ENCODE measurements at places on chromosomes 3 and 15.

DNA sequence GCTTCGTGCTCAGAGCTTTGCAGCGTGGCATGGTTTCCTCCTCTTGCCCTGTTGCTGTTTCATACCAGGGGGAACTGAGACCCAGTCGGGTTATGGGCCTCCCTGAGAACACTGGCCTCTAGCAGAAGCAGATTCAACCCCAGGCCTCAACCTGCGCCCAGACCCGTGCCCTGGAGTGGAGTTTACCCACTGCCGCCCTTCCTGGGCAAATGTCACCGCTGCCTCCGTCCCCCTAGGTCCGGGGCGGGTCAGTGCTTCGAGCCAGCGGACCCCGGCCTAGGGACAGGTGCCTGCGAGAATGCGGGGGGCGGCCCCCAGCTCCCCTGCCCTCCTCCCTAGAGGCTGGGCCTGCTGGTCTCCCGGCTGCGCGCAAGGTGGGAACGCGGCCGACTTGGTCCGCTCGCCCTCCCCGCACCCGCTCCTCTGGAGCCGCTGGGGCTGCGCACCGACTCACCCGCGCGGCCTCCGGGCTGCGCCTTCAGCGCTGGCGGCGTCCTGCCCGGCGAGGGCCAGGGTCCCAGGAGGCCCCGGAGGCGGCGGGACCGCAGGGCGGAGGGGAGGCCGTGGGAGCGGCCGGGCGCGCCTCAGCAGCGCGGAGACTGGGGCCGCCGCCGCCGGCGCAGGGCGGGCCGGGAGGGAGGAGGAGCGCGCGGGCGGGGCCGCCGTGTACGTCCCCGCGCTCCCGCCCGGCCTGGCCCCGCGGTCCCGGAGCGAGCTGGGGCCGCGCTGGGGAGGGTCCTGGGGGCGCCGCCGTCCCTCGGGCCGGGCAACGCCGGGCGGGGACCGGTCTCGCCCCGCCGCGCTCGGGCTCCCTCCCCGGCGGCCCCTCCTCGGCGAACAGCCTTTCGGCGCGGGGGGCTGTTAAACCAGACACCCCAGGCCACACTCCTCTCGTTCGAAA, at the start of gene PIGZ:
Gene PIGZ, minus strand, starts transcription at position 601 of the 901 bp plus-strand sequence. CDS start 16,802 bp downstream, outside the sequence.
- no peak for DNase-seq

DNA sequence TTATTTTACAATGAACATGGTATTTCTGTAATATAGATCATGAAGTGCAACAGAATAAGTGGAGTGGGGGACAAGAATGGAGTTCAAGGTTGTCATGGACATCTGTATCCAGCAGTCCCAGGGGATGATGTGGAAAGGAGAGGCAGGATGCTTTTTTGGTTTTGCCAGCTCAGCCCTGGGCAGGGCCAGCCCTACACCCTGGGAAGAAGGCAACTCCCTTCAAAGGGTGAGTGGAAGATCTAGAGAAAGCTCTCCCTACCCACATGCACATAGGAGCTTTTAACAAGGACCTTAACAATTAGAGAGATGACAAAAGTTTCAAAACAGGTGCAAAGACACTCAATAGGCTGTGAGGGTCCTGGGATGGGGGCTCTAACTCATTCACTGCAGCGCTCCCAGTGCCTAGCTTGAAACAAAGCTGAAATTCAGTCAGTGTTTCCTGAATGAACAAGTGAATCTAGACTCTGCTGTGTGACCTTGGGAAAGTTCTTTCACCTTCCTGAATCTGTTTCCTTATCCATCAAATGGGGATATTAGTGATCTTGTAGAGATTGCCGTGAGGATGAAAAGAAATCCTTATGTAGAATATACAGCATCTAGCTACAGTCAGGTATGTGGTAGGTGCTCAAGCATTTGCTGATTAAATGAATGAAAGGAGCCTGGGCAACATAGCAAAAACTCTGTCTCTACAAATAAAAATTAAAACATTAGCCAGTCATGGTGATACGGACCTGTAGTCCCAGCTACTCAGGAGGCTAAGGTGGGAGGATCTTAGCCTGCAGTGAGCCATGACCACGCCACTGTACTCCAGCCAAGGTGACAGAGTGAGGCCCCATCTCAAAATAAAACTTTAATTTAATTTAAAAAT, 14.3 kb downstream of the BHLHE40 start:
- DNase-seq: no peak

- DNase-seq: no peak
Observed at GRCh38 chr3:31878231-31878838, 102.7 kb downstream of the OSBPL10 start.

GRCh38 chr3:113132571-113132996, 78.8 kb upstream of the BOC start:
- no peak for DNase-seq

GRCh38 chr3:112319516-112320276, 13.3 kb upstream of the CD200 start:
- DNase-seq: no peak

- no peak for DNase-seq
Observed at GRCh38 chr3:36814066-36814717, 49.8 kb upstream of the DCLK3 start.

DNA sequence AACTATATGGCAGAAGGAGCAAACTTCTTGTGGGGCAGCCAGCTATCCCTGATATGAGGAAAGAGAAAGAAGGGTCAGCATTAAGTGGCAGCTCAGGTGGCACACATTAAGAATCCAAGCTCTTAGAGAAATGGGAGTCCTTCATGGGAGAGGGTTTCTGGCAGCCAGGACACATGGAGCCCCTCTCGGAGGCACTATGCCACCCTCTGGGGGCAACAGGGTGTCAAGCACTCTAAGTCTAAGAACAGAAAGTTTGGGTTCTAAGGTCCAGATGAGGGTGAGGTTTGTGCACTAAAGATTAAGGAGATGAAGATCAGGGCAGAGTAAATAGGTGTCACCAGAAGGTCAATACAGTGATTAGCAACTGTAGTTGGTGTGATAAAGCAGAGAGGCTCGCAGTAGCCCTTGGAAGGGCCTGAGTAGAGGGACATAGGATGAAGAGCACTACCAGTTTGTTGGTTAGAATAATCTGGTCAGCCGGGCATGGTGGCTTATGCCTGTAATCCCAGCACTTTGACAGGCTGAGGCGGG, 89.3 kb downstream of the ST6GAL1 start:
- no peak for DNase-seq

- DNase-seq: peak; percentile 18
Observed at GRCh38 chr3:192917404-192918274, at the start of gene MB21D2. Gene MB21D2, minus strand, starts transcription at chr3:192917856. Its CDS starts 16 bp downstream, at chr3:192917840.

GRCh38 chr3:78926523-78926922, 841.3 kb downstream of the ROBO1 start:
- DNase-seq: no peak

DNA sequence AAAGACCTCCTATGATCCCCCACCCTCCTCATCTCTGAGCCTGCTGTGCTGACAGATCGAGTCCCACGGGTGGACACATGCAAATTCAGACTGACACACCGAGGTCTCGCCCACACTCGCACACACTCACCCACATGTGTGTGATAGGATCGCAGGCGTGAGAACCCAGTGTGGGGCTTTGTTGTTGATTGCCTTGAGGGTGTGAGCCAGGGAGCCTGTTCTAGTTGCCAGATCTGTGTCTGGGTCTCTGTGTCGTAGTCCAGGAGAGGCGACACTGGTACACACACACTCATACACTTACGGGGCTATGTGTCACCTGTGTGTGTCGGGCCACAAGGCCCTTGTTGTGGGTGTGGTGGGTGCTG, 2.0 kb downstream of the EPHB3 start:
- no peak for DNase-seq

- no peak for DNase-seq
Observed at GRCh38 chr3:172634948-172635347, 75.9 kb downstream of the NCEH1 start.

DNA sequence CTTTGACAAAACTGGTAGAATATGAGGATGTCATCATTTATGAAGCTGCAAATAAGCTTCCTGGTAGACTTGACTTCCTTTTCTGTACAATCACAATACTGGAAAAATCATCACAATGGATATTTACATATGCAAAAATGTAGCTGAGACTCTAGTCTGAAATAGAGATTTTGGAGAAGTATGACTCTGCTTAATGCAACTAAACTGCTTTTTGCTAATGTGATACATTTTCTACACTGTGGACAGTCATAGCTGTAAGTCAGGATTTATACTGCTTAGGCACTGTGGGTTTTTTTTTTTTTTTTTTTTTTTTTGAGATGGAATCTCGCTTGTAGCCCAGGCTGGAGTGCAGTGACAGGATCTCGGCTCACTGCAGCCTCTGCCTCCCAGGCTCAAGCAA, 34.5 kb upstream of the ST3GAL6 start:
- no peak for DNase-seq

DNA sequence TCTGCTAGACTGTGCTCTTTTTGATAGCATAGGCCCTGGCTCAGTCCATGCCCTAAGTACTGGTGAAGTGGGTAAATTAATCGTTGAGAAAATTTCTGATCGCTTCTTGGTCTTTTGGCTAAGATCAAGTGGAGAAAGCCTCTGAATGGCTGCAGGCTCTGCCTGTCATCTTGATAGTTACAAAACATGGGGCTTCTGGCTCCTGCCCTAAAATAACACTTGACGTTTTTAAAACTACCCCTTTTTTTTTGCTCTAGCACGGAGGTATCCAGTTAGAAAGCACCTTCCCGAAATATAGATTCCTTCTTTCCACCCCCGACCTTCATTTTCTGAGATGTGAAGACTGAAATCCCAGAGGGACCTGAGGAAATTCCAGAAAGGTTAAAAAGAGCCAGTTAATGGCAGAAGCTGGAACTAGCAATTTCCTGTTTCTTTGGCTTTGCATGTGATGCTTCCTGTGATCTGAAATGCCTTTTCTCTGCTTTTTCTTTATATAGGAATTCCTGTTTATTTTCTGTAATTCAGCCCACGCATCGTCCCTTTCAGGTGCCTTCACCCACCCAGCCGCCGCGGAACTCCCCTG, 799 bp upstream of the C2CD4B start:
- no peak for DNase-seq

DNA sequence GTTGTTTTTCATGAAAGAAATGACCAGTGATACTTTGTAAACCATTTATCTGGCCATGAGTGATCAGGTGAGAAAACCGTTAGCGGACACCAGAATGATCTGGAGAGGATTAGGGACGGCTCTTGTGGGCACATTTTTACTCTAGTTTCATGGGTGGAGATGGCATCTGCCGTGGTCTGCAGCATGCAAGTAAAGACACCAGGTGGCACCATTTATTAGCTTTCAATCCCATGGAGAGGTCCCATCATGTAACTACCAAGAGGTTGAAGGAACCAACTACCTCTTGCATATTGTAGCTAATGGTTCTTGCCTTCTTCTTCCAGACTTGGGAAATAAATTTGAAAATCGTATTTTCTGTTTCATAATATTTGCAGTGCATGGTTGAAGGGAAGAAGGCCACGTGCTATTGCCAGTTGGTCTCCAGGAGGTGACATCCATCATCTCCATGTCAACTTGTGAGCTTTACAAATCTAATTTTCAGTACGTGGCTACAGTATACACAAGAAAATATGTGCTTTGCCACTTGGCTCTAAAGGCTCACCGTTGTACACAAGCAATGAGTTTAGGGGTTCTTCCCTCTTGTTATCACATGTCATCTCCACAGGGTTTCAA, 1.5 kb upstream of the MAPKBP1 start:
- DNase-seq: peak; percentile 34

- no peak for DNase-seq
Observed at GRCh38 chr3:27387625-27388024, 18.4 kb upstream of the NEK10 start.

- DNase-seq: no peak
Observed at GRCh38 chr15:69979262-69979661, 118.5 kb downstream of the TLE3 start.

- peak; percentile 30 for DNase-seq
Observed at GRCh38 chr3:177197727-177198460, 612 bp upstream of the TBL1XR1 start.

GRCh38 chr15:25909806-25910205, 46.7 kb upstream of the ATP10A start:
- DNase-seq: no peak

DNA sequence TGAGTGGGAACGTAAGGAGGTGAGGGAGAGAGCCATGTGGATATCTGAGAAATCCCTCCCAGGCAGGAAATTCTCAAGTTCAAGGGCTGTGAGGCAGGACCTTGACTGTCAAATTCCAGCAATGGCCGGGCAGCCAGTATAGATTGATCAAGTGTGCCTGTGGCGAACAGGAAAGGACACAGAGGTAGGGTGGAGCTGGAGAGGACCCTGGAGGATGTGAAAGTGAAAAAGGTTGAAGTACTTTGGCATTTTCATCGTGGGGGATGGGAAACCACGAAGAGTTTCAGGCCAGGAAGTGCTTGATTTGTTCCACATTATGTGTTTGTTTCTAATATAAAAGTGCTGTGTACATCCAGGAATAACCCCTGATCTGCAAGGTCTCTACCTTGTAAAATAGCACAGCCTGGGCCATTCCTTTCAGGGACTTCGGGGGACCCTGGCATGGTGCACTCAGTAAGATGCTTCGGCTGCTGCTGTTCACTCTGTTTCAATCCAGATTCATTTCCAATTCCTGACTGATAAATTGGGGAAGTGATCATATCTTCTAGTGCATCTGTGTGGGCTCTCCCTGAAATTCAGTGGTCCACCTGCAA, 156.6 kb downstream of the MCTP2 start:
- no peak for DNase-seq

GRCh38 chr3:47113669-47114365, 50.1 kb downstream of the SETD2 start:
- no peak for DNase-seq

GRCh38 chr3:158790901-158791589, 10.8 kb upstream of the MFSD1 start:
- DNase-seq: no peak

DNA sequence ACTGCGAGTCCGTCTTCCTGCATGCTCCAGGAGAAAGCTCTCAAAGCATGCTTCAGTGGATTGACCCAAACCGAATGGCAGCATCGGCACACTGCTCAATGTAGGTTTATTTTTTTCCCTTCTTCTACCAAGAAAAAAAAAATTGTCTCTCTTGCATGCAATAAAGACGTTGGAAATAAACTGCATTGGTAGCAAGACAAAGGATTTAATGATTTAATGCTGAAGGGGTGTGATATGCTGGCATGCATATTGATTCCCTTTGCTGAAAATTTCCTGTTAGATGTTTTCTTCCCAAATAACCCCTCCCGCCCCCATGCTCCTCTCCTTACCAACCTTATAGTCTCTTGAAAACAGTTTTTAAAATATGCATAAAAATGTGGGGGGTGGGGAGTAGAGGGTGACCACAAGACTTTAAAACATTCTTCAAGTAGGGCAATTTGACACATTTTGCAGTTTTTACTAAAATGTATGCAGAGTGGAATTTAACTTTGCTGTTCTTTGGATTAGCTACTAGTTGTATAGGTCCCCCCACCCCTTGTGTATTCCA, 799 bp downstream of the RARB start:
- no peak for DNase-seq

DNA sequence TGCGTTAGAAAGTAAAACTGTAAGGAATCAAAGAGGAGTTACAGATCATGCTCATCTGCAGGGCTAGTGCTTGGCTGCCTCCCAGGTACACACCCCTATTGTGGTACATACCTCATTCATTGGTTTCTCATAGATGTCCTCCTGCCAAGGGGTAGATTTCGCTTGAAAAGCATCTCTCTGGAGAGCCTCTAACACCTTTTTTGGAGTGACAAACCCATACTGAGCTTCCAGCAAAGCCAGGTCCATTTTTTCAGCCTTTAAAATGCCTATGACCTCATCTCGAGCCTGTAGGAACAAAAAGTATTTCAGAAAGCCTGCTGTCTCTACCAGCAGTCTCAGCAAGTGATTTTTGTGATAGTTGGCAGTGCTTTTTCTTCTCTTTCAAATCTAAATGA, 112.1 kb downstream of the CMSS1 start:
- DNase-seq: no peak

GRCh38 chr3:67109651-67110204, 111.6 kb downstream of the KBTBD8 start:
- DNase-seq: no peak
